ENCODE measurements at places on chromosomes 3 and 15.

DNA sequence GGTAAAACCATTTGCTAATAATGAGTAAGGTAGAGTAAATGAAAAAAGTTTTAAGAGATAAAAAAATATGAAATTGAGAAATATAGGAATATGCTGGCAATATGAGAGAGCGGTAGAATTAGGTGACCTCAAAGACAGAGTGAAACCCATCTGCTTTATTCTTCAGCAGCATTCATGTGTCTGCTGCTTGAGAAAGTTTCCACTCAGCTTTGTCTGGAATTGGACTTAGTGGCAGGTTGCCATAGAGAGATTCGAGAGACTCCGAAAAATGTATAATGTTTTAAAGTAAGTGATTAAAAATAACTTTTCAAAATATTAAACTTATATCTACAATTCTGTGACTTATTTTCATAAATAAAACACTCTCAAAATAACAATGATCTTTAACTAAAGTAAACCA lies 5.0 kb downstream of the SUCNR1 start:
- DNase-seq: no peak

DNA sequence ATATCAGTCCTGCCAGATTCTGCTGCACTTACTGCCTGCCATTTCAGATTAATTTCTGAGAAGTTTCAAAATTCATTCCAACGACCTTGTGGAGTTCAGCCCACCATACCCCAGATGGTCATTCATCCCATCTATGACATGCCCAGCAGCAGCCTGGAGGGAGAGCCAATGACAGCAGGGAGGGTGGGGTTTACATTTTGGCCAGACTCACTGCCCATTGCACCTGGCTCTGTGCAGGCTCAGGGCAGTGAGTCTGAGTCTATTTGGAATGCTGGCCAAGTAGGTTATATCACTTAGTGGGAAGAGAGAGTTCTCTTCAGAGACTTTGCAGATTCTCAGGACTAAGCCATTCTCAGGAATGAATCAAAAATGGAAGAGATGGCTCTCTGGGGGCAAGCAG lies 21.5 kb downstream of the SRPRB start:
- DNase-seq: no peak

- DNase-seq: no peak
These were observed 9.0 kb downstream of the PPM1M start for GRCh38 chr3:52254608-52255007.

DNA sequence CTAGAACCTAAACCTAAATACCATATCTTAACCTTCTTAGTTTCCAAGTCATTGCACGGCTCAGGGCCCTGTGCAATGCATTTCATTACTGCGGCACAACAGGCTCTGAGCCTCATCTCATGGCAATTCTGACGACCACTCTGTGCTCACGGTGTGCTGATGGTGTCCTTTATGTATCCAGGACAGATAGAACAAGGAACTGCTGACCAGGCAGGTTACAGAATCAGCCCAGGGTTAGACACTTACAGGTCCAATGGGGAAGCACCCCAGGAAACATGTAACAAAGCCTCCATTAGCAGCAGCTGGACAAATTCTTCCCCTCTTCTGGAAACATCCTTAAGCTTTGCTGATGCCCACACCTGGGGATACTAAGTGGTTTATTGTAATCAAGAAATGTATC lies 91.9 kb upstream of the NSMCE3 start:
- no peak for DNase-seq

DNA sequence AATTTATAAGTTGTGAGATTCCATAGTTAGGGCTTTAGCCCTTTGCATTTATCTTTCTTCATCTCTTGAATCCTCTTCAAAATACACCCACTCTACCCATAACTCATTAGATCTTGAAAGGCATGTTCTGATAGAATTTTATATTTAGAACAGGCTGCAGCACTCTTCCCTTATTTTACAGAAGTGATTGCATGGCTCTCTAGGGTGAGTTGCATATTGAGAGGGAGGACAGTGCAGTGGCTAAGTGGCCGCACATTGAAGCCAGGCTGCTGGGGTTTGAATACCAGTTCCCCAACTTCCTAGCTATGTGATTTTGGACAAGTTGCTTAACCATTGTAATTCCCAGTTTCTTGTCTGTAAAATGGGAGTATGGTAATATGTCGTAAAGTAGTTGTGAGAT lies 2.5 kb downstream of the CD86 start:
- no peak for DNase-seq

- no peak for DNase-seq
These were observed 32.3 kb downstream of the NKIRAS1 start for GRCh38 chr3:23884481-23884880.

- no peak for DNase-seq
These were observed 109.7 kb downstream of the SV2B start for GRCh38 chr15:91209726-91210125.

- no peak for DNase-seq
These were observed 52.2 kb downstream of the IMPG2 start for GRCh38 chr3:101268141-101268540.

DNA sequence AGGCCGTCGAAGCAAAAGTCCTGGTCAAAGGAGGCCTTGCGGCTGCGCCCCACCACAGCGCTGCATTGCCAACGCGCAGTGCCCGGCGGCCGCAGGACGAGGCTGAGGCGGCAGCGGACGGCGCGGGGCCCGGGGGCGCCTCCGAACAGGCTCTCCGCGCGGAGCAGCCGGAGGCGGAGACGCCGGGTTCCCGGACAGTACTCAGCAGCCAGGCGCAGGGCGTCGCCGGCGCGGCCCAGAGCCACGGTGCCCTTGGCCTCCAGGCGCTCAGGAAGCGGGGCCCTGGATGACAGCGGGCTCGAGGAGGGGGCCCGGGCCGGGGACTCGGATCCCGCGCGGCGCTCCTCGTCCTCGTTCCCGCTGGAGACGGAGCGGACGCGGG lies 1.1 kb downstream of the C2CD4B start:
- no peak for DNase-seq

DNA sequence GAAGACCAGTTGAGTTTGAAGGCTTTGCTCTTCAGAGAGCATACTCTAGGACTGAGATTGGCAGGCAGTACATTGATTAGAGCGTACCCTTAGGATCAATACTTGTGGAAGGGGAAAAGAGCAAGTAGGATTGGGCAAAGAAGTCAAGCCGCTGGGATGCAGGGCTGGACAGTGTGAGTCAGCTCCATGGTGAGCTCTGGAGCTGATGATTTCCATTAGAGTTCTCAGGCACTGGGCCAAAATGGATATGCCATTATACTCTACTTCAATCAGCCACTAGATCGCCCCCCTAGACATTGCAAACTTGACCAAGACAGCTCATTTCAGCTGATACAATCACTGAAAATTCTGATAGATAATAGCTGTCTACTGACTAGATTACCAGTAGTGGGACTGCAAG lies 432.7 kb upstream of the ALCAM start:
- no peak for DNase-seq

DNA sequence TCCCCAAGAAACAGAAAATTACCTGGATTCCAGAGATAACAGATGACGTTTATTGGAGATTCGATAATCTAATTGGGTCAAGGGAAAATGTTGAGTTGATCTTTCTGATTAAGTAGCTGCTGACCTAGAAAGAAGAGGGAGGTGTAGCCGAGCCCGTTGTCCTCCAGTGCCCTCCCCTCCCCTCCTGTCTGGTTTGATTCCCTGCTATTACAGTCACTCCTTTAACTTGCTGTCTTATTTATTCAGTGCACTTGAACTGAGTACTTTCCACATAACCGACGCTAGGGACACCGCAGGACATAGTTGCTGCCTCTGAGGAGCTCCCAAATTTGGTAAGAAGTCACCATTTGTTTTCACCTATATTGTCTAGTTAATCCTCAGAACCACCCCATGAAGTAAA lies 103.7 kb downstream of the AQP9 start:
- no peak for DNase-seq

GRCh38 chr15:39040861-39041260 lies 476.2 kb upstream of the RASGRP1 start:
- no peak for DNase-seq

- DNase-seq: peak; percentile 20
These were observed at the start of gene SFMBT1 for GRCh38 chr3:53045518-53046170. Gene SFMBT1 (minus strand): TSS chr3:53046073. CDS start chr3:52969128, 76,945 bp downstream.

GRCh38 chr3:77370413-77370812 lies 330.5 kb downstream of the ROBO2 start:
- DNase-seq: no peak
